RWPE2 (cell line): ENCODE measurements at places on chromosomes 13 and 19.

GRCh38 chr19:17248011-17248776 is 2.5 kb upstream of the NR2F6 start:
- peak overlapping the region; percentile 84 for H3K27ac ChIP-seq
- H3K27me3 ChIP-seq, result no peaks in the 10 kb centered on the region
- no peak for DNase-seq
- no peaks in the 10 kb centered on the region for H3K36me3 ChIP-seq
- no peak overlapping the region for H3K4me3 ChIP-seq
- H3K4me1 ChIP-seq, result peaks cover 39% of the 10 kb centered on the region

DNA sequence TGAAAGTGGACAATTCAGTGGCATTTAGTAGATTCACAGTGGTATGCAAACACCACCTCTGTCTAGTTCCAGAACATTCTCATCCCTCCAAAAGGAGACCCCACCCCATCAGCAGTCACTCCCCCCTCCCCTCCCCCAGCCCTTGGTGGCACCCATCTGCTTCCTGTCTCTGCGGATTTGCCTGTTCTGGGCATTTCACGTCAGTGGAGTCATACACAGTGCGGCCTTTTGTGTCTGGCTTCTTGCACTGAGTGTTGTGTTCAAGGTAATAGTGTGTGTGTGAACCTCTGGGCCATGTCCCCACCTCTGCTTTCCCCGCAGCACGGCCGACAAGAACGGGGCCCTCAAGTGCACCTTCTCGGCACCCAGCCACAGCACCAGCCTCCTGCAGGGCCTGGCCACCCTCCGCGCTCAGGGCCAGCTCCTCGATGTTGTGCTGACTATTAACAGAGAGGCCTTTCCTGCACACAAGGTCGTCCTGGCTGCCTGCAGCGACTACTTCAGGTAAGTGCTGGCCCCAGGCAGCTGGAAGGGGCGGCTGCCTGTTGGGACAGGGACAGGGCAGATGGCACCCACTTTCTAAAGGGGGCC is 19.4 kb upstream of the CRTC1 start:
- H3K27me3 ChIP-seq, result no peaks in the 10 kb centered on the region
- H3K4me1 ChIP-seq, result no peaks in the 10 kb centered on the region
- no peak overlapping the region for H3K27ac ChIP-seq
- DNase-seq, result peak; percentile 57

DNA sequence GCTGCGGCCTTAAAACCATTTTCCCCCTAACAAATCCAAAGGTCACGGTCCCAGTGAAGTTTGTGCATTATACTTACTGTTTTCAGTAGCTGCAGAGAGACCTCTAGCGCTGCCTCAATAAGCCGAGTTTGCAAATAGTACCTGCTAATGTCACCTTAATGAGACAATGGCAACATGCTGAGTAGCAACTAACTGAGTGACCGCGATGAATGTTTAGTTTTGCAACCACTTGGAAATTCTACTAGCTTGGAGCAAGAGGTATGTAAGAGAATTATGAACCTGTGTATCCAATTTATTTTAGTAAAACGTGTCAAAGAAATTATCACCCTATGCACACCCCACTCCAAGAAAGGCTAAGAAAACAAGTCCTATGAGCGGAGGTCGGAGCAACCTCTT is 1.2 kb downstream of the KPNA3 start:
- H3K27me3 ChIP-seq, result no peaks in the 10 kb centered on the region
- H3K4me1 ChIP-seq, result no peaks in the 10 kb centered on the region
- peak overlapping the region; percentile 53 for H3K4me3 ChIP-seq
- DNase-seq, result no peak
- H3K36me3 ChIP-seq, result 0 out of 2 replicates have a peak, but pooled peaks cover 3% of the 10 kb centered on the region

DNA sequence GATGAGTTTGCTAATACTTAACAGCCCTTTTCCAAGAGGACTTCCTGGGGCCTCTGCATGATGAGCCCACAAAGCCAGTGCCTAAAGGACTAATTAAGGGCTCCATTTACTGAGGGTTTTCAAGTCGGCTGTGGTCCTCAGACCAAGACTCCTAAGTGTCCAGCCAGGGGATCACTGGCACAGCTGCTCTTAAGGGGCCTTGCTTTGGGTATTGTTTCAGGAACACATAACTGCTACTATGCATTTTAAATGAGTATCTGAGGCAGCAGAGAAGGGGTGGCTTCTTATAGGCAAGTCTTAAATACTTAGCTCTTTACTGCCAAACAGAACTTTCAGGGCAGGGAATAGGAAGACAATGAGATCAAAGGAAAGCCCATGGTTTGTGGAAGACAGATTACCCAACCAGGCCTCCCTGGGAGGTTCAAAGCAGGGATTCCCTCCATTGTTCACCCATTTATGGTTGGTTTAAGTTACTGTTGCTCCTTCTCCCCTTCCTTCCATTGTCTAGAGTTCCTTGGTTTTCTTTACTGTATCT is 61.9 kb downstream of the TNFRSF19 start:
- no peaks in the 10 kb centered on the region for H3K27me3 ChIP-seq
- no peak overlapping the region for H3K4me3 ChIP-seq
- H3K27ac ChIP-seq, result no peak overlapping the region
- H3K4me1 ChIP-seq, result no peaks in the 10 kb centered on the region

- peak; percentile 95 for DNase-seq
- H3K27me3 ChIP-seq, result no peaks in the 10 kb centered on the region
- no peaks in the 10 kb centered on the region for H3K4me1 ChIP-seq
- H3K27ac ChIP-seq, result no peak overlapping the region
- H3K36me3 ChIP-seq, result no peaks in the 10 kb centered on the region
These were observed 1.9 kb upstream of the ZBTB32 start for GRCh38 chr19:35702223-35703012.
